ENCODE measurements at places on chromosomes 16 and 17. TPM values are rescaled to one million over a fixed set of nuclear protein-coding genes. Genes with fewer than 3 reads are reported as not detected.

Gene EMP2
- 21.5 TPM for total RNA-seq

Gene TEX19
- total RNA-seq = 0.27 TPM

Gene RFWD3
- 38.8 TPM for total RNA-seq

Gene APOBR
- 0.07 TPM for total RNA-seq

Gene EPN3
- 0.16 TPM for total RNA-seq

Gene TMED6
- total RNA-seq = 0.06 TPM

Gene KRTAP9-4
- not detected for total RNA-seq

Gene C1QTNF8
- total RNA-seq = not detected

Gene MAF
- 0.48 TPM for total RNA-seq

Gene CCL3
- total RNA-seq = not detected

Measured in A549 treated with CpdA at 1 μM for 4 hours (cell line).